ENCODE measurements at places on chromosomes 7 and 10. TPM values are rescaled to one million over a fixed set of nuclear protein-coding genes. Genes with fewer than 3 reads are reported as not detected.

Gene GIGYF1
- 128 TPM for total RNA-seq

Gene ST8SIA6
- 1.7 TPM for total RNA-seq

Gene SLC39A12
- not detected for total RNA-seq

DNA sequence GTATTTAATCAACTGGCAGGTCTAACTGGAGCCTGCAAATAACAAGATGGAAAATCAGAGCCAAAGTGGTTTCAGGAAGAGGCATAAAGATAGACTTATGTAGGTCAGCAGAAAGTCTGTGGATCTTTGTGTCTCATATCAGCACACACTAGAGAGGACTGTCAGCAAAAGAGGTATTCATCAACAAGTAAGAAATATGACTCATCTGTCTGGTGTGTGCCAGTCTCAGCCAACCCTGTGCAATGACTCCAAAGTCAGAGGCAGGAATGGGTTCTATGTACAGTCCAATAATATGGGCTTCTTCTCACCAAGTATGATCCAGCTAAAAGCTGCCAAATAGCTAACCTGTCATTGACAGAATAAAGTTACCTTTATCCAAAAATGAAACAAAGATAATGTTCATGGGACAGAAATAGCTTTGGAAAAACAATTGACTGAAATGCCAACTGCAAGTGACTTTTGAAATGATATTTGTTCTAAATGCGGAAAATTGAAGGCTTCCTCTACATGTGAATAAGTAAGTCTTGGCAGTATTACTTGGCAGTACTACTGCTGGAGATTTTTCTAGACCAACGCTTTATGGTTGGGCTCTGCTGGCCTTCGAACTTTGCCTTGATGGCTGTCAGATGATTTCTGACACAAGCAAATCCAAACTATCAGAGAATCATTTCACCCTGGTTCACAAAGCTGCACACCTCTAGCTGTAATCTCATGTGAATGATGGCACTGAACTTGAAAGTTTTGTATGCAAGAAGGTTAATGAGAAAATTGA lies 272.3 kb upstream of the SEMA3C start:
- DNase-seq, result no peak

- no peak for DNase-seq
These were observed 127.2 kb upstream of the CDK6 start for GRCh38 chr7:92963566-92963965.
